ENCODE measurements at places on chromosomes 5 and 9.

DNA sequence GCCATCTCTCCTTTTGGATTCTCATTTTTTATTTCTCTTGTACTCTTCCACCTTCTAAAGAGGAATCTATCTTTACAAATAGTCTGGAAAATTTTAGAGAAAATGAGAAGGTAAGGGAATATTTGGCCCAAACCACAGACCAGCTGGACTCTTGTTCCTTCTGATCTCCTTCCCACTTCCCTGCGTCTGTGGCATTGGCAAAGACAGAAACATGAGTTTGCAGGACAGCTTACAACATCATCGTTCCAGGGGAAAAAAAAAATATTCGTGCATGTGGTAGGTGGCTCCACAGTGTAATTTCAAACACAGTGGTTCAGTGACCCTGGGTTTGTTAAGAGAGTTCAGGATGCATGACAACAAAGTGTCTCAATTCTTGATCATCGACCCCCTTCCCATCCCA, 755.0 kb downstream of the DNAH5 start:
- DNase-seq, result no peak

DNA sequence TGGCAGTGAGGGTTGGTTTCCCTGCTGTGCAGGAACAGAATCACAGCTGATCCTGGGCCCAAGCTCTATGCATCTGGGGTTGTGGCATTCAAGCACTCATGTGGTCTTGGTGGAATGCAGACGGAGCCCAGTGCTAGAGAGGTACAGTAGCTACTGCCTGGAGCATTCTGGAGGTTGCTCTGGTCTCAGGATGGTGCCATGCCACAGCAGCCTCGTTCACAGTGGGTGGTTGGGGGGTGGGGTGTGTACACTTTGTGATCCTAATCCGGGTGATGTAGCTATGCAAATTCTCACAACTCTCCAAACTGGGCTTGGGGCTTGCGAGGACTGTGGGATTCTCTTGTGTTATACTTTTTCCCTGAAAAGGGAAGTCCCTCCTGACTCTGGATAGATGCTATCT, 45.2 kb downstream of the FGD3 start:
- no peak for DNase-seq

- no peak for DNase-seq
These were observed 89.9 kb upstream of the TXNDC8 start for GRCh38 chr9:110427497-110428104.

GRCh38 chr5:76325326-76325725, 77.8 kb upstream of the IQGAP2 start:
- DNase-seq, result no peak

DNA sequence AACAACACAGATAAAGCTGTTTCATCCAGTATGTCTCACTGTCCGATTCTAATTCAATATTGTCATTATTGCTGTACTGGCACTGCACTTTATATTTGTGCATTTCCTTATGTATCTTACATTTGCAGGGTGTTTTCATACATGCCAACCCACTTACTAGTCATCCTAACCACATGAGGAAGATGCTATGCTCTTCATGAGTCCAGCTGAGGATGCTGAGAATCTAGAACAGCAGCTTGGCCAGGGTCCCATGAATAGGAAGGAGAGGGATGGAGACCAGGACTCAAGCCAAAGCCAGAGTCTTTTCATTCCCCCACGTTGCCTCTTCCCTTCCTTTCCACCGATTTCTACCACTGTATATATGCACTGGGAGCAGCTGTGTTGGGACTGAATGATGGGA, 292.8 kb upstream of the KLF4 start:
- no peak for DNase-seq

- DNase-seq, result no peak
These were observed 173.7 kb upstream of the SPEF2 start for GRCh38 chr5:35443803-35444595.

DNA sequence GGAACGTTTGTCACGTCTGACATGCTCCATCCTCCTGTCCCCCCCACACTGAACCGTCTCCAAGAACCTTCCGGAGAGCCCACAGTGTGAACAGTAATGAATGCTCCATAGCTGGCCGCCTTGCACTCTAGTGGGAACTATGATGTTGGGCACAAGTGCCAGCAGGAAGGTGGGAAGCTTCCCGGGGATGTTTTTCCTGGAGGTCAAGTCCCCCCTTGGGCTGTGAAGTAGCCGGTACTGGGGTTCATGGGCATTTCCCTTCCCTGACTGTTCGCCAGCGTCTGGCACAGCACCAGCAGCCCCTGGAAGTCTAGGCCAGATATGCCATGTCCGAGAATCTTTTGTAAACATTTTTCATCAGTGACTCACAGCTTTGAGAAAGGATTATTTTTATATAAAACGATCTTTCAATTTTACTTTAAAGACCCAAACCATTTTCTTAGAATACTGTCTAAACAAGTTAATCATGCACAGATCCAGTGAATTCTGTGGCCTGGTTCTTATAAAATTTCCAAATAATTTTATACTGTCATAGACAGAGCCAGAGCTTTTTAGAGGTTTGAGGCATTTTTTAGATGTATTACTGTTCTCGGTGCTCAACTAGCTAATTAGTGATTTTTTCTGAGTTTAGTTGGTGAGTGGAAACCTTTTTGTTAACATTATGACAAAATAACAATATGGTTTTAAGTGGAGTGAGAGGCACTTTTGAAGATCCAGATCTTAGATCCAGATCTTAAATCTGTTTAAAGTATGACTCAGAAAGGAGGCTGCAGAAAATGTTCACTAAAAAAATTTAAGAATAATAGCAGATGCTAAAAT, 11.6 kb downstream of the ABL1 start:
- no peak for DNase-seq

DNA sequence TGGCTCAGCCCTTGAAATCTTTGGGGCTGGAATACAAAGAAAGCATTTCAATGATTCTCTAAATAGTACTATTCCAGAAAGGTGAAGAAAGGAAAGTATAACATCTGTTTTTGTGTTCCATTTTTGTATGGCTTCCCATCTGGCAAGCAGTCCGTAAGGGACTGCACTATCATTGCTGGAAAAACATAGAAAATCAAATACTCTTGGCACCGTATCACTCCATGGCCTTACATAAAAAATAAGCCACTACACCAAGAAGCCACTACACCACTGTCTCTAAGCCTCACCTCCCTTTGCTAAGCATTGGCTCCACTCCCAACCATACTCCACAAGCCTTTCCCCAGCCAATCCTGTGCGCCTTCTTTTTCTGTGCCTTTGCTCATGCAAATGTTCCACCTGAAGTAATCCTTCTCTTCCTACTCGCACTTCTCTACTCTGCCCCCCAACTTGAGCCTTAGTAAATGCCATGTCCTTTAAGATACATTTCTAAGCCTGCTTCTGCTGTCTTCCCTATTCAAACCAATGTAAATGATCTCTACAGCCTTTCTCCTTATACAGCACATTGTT, 454.6 kb upstream of the TUSC1 start:
- no peak for DNase-seq

- no peak for DNase-seq
These were observed 60.5 kb downstream of the SIL1 start for GRCh38 chr5:139137697-139138096.

DNA sequence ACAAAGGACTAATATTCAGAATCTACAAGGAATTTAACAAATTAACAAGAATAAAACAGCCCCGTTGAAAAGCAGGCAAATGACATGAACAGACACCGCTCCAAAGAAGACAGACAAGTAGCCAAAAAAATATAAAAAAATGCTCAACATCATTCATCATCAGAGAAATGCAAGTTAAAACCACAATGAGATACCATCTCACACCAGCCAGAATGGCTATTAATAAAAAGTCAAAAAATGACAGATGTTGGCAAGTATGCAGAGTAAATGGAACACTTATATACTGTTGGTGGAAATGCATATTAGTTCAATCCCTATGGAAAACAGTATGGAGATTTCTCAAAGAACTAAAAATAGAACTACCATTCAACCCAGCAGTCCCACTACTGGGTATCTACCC, 302.7 kb upstream of the RGMB start:
- DNase-seq, result no peak

- no peak for DNase-seq
These were observed 454 bp downstream of the NELFB start for GRCh38 chr9:137255448-137256114.

- DNase-seq, result no peak
These were observed 96.2 kb upstream of the ARAP3 start for GRCh38 chr5:141778206-141778605.

DNA sequence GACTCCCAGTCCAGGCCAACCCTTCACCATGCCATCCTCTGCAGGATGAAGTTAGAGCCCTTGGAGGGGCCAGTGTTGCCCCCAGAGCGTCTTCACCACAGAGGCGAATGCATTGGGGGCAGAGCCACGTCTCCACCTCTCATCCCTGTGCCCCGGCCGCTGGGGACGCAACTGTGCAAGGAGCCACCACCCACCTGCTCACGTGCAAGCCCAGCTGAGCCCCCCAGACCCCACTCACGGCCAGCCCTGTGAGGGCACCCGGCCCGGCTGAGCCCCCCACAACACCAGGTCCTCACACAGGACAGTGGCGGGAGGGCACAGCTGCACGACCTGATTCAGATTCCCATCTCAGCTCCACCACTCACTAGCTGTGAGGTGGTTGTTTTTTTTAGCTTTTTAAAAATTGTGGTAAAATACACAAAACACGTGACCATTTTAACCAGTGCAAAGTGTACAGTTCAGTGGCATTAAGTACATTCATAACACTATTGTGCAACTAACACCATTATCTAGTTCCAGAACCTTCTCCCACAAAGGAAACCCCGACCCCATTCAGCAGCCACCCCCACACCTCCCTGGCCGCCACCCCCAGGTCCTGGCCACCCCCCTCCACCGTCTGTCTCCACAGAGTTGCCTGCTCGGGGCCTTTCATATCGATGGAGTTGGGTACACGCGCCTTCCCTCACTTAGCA, 33.5 kb upstream of the UBAC1 start:
- no peak for DNase-seq

DNA sequence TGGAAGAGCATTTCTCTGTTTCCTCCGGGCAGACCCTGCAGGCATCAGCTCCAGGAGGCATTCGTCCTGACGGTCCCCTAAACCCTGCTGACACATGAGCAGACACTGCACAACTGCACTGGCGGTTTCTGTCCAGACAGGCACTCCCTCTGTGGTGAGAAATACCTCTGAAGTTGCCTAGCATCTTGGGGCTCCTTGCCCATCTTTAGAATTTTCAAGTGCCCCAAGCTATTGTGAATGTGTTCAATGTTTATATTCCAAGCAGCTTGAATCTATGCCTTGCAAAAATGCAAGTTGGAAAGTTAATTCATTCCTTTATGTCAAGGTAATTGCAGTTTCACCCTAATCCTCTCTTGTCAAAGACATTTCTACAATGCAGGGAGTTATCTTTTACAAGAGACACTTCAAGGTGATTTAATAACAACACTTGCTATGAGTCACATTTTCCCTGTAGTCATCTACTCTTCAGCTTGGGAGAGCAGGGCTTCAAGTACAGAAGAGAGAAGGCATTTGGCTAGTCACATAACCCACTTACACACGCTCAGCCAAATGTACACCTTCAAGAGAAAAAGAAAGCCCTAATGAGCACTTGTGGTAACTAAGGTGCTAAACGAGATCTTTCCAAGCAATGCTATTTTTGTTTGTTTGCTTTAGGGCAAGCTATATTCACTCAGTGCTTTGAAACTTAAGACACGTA, 302.5 kb downstream of the MLLT3 start:
- DNase-seq, result no peak

- DNase-seq, result no peak
These were observed 169.7 kb downstream of the MPDZ start for GRCh38 chr9:13109781-13110180.

DNA sequence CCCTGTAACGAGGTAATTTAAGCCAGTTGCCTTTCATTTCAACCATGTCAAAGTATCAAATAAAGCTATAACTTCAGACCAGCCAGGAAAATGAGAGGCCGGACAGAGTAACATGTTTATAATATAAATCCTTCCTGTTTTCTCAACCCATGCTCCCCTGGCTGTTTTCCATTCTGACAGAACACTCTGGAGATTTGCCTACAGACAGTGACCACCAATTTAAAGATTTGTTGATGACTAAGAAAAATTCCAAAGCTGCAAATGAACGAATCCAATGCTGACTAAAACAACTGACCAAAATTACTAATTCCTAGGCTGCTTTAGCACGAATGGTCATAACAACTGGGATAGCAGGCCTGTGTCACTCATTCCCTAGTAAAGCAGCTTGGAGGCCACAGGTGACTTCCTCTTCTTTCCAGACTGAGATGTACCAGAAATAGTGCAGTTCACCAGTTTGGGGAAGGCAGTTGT, 141.4 kb downstream of the AOPEP start:
- DNase-seq, result no peak

DNA sequence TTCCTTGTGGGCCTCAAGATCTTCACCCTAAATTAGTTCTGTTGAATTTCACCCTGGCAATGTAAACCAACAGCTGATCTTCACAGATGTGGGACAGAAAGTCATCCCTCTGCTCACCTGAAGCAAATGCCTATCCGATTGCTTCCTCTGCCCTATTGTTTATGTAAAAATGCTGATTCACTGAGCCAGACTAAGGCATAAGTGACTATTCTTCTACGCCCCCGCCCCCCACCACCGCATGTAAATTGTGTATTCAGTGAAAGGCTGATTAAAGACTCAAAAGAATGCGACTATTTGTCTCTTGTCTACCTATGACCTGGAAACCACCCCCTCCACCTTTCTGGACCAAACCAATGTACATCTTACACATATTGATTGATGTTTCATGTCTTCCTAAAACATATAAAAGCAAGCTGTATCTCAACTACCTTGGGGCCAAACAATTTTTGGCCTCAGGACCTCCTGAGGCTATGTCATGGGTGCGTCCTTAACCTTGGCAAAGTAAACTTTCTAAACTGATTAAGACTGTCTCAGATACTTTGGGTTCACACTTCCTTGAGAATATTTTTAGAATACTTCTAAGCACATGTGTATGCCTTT, 129.7 kb upstream of the BOD1 start:
- no peak for DNase-seq

DNA sequence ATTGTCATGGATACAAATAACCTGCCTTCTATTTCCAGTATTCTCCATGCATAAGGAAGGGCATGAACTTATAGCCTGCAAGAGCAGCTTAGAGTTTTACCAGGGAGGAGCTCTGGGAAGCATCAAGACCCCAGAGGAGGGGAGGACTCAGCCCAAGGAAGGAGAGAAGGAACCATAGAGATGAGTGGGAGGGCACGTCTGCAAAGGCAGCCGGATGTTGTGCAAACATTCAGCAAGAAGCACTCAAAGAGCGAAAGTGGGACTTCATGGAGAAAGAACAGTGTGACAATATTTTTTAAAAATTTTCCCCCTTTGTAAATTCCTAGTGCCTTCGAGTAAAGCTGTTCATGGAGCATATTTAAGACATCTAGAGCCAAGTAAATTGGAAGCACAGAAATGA, 270.1 kb upstream of the PTGER4 start:
- DNase-seq, result no peak

GRCh38 chr5:94422812-94423211, 195.6 kb downstream of the KIAA0825 start:
- no peak for DNase-seq

GRCh38 chr9:126707083-126707482, 93.4 kb downstream of the LMX1B start:
- no peak for DNase-seq

- no peak for DNase-seq
These were observed 216.0 kb downstream of the KDM4C start for GRCh38 chr9:6973762-6974161.

All from NCI-H1048 (cell line).